Muscle of arm (tissue), 14 donors: ENCODE measurements at places on chromosomes 3 and 15.

GRCh38 chr3:125150525-125151441, 61.8 kb downstream of the SLC12A8 start:
- DNase-seq, result no peak

DNA sequence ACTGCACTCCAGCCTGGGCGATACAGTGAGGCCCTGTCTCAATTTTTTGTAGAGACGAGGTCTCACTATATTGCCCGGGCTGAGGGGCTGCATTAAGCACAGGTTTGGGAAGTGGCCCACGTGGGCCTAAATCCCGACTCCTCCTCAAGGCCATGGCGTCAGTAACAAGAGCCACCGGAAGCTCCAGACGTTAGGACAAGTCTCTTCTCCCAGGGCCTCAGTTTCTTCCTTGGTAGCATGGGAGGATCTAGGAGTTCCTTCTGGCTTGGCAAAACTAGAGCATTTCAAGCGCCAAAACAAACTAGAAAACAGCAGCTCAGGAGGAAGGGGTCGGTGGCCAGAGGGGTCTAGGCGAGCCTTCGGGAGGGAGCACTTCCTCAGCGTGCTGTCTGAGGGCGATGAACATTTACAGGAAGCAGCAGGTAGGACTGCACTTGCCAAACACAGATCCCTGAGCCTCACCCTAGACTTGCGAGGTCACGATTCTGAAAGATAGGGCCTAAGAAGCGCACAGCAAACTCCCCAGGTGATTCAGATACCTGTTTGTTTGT, 536 bp downstream of the SNAPC5 start:
- no peak for DNase-seq

GRCh38 chr3:132004571-132004970, 30.2 kb downstream of the CPNE4 start:
- DNase-seq, result no peak

DNA sequence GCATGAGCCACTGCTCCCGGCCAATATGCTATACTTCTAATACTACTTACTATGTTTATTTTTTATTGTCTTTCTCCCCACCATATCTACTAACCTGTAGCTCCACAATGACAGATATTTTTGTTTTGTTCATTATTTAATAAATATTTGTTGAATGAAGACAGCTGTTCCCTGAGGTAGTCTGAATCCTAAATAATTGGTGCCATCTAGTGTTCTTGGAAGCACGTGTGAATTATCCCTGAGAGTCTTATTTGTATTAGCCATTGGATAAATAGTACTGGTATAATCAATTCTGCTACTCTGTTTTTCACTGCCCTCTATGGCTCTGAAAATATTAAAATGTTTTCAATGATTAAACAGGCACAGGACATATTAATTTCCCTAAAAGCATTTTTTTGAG, 5.6 kb upstream of the APPL1 start:
- DNase-seq, result peak; percentile 38

GRCh38 chr15:81889485-81889881, 156.3 kb downstream of the MEX3B start:
- DNase-seq, result no peak

- DNase-seq, result no peak
Observed at GRCh38 chr3:108835101-108835500, 12.5 kb downstream of the TRAT1 start.

- DNase-seq, result no peak
Observed at GRCh38 chr15:60571008-60571420, 92.1 kb upstream of the ICE2 start.

GRCh38 chr3:195133462-195133861, 137.5 kb downstream of the XXYLT1 start:
- DNase-seq, result peak; percentile 71

GRCh38 chr3:109050591-109051167, 67.3 kb downstream of the MORC1 start:
- DNase-seq, result no peak

GRCh38 chr15:32905481-32905880, 187.7 kb downstream of the GREM1 start:
- DNase-seq, result no peak
